ENCODE measurements at places on chromosomes 4 and X.

- no peak for DNase-seq
Measured at GRCh38 chrX:107842715-107843400, 17.2 kb downstream of the MID2 start.

DNA sequence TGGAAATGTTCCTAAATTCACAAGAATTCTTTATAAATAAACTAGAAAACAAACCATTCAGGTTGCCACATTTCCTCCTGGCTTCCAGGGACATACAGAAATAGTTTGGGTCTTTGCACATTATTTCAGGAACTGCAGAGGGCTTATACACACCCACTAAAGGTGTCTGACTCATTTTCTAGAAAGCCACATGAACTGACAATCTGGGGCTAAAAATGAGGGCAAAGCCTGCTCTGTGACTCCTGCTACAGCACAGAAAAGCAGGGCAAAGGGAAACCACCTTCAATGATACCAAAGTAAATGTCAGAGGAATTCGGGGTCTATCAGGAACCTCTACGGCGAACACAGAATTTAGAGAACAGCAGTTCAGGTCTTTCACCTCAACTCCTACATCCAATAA, 112.2 kb upstream of the MAP3K15 start:
- peak; percentile 36 for DNase-seq

- DNase-seq: no peak
Measured at GRCh38 chrX:153769158-153769864, 5.3 kb downstream of the PLXNB3 start.

GRCh38 chr4:40887764-40888131, 138.0 kb downstream of the NSUN7 start:
- no peak for DNase-seq

GRCh38 chr4:88242144-88242543, 42.2 kb downstream of the PPM1K start:
- no peak for DNase-seq

GRCh38 chr4:7828011-7828720, 111.5 kb downstream of the AFAP1 start:
- peak; percentile 62 for DNase-seq

DNA sequence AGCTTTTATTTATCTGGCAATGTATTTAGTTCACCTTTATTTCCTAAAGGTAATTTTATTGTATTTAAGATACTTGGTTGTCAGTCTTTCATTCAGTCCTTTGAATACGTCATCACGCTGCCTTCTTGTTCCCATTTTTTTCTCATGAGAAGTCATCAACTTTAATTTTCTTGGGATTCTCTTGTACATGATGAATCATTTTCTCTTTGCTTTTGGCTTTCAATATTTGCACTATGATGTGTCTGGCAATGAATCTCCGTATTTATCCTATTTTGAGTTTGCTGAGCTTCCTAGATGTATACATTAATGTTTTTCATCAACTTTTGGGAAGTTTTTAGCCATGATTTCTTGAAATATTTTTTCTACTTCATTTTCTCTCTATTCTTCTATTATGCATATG, 28.4 kb downstream of the CLDN2 start:
- DNase-seq: no peak

DNA sequence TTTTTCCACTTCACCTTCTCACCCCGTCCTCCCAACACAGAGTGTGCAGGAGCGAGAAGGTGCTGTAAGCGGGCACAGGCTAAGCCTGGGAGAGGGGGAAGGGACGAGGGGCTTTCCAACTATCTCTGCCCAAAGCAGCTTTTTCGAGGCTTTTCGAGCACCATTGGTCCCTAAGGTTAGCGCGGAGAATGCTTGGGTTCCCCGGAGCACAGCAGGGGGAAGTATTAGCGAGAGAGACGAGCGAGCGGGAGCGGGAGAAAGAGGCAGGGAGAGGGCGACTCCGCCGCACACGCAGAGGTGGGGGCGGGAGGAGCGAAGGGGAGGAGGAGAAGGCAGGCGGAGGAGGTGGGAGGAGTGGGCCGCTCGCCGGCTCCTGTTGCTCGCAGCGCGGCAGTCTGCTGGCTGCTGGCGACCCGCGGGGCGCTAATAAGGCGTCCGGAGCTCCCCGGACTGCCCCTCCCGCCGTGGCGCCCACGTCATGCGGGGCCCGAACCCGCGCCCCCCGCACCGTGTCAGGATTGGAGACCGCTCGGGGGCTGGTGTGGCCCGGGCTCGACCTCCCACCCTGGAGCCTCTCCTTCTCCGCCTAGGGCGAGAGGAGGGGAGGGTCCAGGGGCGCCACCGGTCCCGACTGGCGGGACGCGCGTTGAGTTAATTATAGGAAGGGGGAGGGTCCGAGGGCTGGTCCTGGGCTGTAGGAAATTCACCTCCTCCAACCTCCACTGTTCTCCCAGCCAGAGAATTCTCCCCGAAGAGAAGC, at the start of gene ADAMTS3:
TSS of gene ADAMTS3 (minus strand) at position 263 of the 760 bp plus-strand sequence. CDS start 459 bp downstream, outside the sequence.
- DNase-seq: no peak

- DNase-seq: peak; percentile 21
Measured at GRCh38 chr4:154618708-154619315, 6.4 kb upstream of the FGG start.

- no peak for DNase-seq
Measured at GRCh38 chr4:159562366-159562765, 459.5 kb downstream of the RAPGEF2 start.

DNA sequence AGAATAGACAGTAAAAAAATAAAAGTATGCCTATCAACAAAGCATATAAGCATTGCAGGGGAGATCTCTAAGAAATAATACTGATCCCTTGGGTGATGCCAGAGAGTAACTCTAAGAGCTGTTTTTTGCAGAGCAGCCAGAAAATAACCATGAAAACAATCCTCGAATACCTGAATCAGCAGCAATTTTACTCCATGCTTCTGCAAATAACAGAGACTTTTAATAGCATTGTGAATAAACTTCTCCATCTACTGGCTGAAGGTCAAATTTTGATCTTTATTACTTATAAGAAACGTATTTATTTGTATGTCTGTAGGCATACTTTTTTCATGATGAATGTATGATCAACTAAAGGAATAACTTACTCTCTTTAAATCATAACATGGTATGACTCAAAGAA, 334.5 kb downstream of the GALNTL6 start:
- no peak for DNase-seq

DNA sequence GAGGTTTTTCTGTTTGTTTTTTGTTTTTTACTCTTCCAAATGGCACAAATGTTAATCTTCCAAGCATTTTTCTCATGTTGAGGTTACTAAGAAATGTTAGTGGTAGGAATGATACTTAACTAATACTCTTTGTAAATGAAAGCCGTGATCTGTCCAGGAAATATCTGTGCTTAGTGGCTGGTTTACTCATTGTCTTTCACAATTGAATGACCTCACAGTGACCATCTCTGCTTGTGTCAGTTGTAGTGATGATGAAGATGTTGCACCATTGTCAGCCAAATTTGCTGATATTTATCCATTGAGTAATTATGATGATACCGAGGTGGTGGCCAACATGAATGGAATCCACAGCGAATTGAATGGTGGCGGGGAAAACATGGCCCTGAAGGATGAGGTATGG, 93.5 kb downstream of the TNIP2 start:
- DNase-seq: no peak

DNA sequence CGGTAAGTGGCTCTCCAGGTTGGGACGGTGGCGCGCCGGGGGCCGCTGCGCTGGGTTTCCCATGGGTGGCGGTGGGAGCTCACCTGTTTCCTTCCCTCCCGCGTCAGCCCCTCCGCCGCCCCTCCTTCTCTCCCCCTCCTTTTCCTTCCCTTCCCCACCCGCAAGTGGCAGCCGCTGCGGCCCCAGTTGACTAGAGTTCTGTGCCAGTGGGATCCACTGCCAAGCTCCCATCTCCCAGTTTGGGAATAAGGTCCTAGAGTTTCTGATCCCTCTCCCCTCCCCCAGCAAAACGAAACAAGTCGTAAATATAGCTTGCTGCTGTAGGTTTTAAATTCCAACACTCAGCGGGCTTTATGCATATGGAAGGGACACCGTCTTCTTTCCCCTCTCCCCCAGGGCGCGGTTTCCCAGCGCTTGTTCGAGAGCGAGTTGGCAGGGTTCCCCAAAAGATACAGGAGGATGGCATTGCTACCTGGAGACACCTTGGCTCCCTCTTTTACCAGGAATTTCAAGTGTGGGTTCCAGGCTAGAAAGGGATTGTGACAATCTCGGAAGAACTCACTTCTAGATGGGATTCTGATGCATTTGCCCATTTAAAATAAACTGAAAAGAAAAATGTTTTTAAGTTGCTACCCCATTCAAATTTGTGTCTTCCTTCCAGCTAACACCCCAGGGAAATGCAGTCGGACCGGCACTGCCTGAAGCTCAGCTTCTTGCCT, 1.2 kb downstream of the TLL1 start:
- DNase-seq: no peak

DNA sequence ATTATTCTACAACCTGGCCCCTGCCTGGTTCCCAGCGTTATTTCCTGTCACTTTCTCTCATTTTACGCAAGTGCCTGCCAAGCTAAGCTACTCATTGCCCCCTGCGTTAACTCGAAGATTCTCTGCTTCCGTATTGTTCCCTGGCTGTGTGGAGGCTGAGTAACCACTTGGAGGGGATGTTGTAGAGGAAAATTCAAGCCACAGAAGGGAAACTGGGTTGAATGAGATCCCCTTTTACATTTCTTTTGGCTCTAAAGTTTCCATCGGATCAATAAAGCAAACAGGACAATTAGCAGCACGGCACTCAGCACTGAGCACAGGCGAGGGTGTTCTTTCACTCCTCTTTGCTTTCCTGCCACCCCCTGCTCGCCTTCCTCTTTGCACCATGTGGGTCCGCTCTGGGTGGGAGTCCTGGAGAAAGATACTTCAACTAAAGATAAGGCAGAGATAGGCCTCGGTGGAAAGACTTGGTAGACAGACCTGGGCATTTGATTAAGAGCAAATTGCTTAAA, 4.2 kb upstream of the TMSB4X start:
- DNase-seq: peak; percentile 53

DNA sequence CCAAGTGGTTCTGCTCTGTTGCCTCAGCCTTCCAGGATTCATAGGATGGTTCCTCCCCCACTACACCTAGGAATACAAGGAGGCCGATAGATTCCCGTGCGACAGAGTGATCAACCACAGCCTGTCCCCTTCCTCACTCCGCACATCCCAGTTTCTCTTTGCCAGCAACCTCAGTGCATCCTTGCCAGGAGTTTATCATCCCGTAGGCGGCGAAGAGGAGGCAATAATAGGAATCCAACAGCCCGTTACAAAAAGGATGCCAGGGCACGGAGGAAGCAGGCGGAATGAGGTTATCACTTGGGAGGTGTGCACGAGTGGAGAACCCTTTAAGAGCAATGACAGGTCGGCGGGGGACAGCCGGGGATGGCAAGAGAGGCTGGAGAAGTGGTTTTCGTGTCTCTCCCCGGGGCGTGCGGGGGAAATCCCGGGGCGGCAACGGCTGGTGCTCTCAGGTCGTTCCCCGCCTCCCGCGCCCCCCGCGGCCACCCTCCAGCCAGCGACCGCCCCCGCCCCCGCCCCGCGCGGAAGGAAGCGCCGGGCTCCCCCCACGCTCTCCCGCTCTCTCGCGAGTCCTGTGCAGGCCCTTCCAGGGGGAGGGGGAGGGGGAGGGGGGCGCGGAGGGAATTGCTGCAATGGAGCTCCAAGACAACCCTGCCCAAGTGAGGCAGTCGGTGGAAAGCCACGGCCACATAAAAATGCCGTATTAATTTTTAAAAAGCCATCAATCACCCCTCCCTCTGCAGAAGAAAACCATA, 1.6 kb downstream of the PPP3CA start:
- peak; percentile 61 for DNase-seq

DNA sequence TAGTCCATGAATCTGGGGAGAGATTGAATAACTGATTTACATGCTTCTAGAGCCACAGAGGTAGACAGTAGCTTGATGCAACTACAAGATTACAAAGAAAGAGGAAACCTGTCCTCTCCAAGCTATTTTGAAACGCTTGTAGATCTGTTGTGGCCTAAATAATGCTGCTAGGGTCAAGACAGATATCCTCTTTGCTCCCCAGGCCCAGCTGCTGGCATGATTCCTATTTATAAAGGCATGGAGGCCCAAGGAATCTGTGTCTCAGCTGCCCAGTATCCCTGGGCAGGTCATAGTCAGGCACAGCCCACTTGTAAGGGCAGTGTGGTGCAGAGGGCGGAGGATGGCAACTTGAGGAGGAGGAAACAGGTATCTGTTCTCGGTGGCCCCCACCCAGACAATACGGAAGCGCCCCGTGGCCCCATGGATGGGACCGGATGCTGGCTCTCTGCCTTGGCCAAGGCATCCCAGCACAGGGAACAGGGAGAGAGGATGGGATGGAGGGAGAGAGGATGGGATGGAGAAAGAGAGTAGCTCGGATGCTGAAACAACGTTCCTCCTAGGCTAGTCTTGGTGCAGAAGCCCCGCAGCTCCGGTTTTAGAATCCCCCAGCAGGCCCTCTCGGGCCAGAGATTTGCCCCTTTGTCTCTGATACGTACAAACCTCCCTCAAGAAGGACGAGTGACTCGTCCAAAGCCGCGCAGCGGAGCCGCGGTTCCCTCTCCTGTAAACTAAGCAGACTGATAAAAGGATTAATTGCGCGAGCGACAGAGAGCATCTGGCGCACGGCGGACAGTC, 767 bp upstream of the SMIM20 start:
- DNase-seq: peak; percentile 6

GRCh38 chr4:32775049-32775448, 2054.9 kb downstream of the PCDH7 start:
- DNase-seq: no peak

GRCh38 chr4:152247271-152247975, 288.5 kb downstream of the FBXW7 start:
- no peak for DNase-seq

- DNase-seq: no peak
Measured at GRCh38 chr4:89800527-89801103, 36.3 kb downstream of the SNCA start.

DNA sequence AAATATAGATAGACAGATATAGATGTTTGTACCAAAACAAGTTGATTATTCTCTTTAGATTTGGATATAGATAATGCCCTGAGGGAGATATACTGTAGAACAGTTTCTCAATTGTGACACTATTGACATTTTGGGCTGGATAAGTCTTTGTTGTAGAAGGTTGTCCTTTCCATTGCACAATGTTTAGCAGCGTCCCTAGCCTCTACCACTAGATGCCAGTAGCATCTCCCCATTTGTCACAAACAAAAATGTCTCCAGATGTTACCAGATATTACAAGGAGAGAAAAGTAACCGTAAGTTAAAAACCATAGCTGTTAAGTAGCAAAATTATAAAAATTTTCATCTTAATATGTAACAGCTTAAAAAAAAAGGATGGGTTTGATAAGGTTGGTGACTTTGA, 2595.3 kb downstream of the ARAP2 start:
- no peak for DNase-seq

- no peak for DNase-seq
Measured at GRCh38 chr4:111215755-111216154, 592.9 kb upstream of the PITX2 start.

DNA sequence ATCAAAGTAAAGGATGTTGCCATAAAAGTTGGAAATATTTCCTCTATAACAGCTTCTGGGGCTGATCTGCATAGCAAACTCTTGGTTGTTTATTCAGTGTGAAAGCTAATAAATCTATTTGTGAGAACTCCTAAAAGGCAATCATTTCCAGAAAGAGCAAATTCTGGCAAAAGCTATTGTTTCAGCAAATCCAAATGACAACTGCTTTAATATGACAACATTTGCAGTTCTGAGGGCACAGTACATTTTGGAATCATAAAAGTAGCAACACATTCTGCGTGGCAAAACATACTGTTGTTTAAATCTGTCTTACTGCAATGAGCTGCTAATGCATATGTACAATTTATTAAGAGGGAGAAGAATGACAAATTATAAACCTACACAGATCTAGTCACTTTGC, 818.1 kb downstream of the FSTL5 start:
- DNase-seq: no peak
